ENCODE measurements at places on chromosomes 11 and 22.

DNA sequence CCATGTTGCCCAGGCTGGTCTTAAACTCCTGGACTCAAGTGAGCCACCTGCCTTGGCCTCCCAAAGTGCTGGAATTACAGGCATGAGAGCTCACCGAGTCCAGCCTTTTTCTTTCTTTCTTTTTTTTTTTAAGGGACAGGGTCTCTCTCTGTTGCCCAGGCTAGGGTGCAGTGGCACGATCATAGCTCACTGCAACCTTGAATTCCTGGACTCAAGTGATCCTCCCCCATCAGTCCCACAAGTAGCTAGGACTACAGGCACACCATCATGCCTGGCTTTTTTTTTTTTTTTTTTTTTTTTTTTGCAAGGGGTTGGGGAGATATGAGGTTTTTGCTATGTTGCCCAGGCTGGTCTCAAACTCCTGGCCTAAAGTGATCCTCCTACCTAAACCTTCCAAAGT, 78.5 kb downstream of the MRTFA start:
- no peak for DNase-seq

GRCh38 chr22:21754523-21754922, 18.9 kb upstream of the YPEL1 start:
- no peak for DNase-seq

- no peak for DNase-seq
These were observed 144.6 kb downstream of the ATG16L2 start for GRCh38 chr11:72958791-72959190.

GRCh38 chr11:102147015-102147414, 36.8 kb downstream of the YAP1 start:
- DNase-seq = no peak

DNA sequence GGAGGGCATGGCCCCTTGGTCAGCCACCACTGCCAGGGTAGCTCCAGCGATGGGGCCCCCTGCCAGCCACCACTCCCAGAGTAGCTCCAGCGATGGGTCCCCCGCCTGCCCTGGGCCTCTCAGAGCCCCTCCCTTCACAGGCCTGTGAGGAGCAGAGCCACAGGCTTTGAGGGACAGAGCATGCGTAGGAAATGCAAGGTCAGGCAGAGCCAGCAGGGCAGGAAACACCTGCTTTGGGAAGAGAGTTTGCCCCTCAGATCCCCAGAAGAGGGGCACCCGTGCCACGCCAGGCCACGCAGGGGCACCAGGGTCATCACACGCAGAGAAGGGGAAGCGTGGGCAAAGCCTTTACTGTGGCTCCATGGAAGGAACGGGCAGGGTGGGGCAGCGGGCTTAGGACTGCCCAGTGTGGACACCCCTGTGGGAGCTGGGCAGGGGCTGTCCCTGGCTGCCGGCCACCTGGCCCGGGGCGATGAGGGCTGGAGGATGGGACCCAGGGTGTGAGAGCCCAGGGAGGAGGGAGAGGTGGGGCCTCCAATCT, 477.8 kb downstream of the BRD1 start:
- no peak for DNase-seq

- DNase-seq = no peak
These were observed 1122.8 kb upstream of the CCDC90B start for GRCh38 chr11:84408946-84409411.

GRCh38 chr11:67253872-67254624, 12.2 kb upstream of the GRK2 start:
- no peak for DNase-seq

DNA sequence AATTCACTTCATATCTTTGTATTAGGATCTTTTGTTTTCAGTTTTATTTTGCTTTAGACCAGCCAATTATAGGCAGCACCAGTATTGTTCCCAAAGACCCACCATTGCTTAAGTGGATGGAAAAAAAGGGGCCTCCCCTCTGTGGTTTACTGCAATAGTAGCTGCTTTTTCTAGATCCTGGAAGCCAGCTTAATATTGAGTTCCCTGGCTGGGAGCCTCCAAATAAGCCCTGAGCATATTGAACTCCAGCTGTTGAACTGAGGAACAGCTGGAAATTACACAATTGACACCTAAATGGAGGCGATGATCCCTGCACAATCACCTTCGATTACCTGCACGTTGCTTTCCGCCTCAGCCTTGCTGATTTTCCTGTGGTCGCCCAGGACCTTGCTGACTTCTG, 576.0 kb downstream of the SOX6 start:
- DNase-seq = no peak
